ENCODE measurements at places on chromosomes 4 and X.

GRCh38 chrX:26848511-26848910, 614.6 kb downstream of the PPP4R3C start:
- no peak for DNase-seq

DNA sequence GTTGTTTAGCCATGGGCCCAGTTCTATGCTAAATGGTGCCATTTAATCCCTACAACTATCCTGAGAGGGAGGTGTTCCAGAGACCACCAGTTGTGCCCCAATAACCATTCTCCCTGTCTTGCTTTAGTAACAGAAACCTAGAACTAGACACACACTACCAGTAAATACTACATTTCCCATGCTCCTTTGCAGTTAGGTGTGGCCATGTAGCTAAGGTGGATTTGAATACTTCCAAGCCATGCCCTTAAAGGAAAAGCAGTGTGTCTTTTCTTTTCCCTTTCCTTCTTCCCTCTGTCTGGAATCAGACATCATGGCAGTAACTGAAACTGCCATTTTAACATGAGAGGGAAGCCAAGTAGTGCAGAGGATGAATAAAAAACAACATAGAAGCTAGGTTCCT, 90.9 kb upstream of the TMEM33 start:
- DNase-seq = no peak

GRCh38 chrX:10310511-10310910, 153.7 kb downstream of the CLCN4 start:
- DNase-seq = no peak

GRCh38 chr4:5889002-5889696, 3.7 kb downstream of the CRMP1 start:
- DNase-seq = no peak

- DNase-seq = peak; percentile 20
These were observed 27.6 kb upstream of the INTU start for GRCh38 chr4:127604949-127605709.

DNA sequence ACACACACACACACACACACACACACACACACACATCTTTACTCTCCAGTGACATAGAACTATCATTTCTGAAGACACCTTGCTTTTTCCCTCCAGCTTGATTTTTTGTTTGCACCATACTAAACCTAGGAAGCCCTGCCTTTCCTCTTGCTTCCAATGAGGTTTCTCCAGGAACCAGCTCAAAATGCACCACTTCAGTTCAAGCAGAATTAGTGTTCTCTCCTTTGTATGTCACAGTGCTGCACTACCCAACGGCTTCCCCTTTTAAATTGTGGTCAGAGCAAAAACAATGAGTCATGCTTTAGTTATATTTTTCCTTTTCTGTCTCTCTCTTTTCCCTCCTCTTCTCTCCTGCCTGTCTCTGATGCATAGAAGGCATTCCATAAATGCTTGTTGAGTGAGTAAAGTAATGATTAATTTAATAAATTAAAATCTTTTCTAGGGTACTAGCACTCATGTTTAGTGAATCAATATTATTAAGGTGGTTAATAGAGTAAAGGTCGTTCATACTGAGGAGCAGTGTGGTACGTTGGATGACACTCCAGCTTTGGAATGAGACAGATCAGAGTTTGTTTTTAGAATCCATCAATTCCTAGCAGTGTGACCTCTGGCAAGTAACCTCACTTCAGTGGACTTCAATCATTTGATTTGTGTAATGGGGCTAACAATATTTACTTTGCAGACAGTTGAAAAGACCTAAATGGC, 5.9 kb downstream of the RTL3 start:
- peak; percentile 49 for DNase-seq

- DNase-seq = no peak
These were observed 87.8 kb downstream of the HPGD start for GRCh38 chr4:174434455-174434854.

DNA sequence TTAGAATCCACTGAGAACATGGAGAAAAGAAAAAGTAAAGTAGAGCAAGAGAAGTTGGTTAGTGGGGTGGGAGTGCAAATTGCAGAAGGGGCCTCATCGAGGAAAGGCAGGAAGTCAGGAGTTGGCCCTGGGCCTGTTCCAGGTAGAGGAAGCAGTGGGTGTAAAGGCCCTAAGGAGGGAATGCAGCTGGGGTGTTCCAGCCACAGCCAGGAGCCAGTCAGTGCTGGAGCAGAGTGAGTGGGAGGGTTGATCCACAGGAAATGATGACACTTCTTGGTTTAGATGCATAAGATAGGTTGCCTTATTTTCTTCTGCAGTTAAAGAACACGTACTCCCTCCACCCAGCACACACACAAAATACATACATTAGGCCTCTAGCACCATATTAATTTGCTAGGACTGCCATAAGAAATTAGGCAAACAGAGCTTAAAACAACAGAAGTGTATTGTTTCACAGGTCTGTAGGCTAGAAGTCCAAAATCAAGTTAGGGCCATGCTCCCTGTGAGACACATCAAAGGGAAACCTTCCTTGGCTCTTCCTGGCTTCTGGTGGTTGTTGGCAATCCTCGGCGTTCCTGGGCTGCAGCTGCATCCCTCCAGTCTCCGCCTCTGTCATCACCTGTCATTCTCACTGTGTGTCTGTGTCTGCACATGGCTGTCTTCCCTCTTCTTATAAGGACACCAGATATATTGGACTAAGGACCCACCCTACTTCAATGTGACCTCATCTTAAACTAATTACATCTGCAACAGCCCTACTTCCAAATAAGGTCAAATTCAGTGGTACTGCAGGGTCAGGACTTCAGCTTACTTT, 205.9 kb downstream of the AASDH start:
- DNase-seq = no peak

- DNase-seq = peak; percentile 68
These were observed 6.5 kb downstream of the RPL39 start for GRCh38 chrX:119784747-119785446.

DNA sequence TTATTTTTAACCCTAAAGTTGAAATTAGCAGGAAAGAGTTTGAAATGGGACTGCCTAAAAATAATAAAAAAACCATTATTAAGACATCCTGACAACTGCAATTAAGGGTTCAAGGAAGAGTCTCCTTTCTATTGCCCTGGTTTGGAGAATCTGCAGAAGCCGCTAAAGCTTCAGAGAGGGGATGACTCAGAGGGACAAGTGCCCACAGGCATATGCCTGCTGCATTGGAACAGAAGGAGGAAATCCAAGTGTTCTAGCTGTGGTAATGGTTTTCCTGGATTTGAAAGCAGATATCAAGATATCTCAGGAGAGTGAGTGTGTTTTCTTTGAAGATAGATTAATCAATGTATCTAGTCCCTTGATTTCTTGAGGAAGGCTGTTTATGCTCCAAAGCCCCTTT, 235.1 kb upstream of the TAPT1 start:
- DNase-seq = no peak

DNA sequence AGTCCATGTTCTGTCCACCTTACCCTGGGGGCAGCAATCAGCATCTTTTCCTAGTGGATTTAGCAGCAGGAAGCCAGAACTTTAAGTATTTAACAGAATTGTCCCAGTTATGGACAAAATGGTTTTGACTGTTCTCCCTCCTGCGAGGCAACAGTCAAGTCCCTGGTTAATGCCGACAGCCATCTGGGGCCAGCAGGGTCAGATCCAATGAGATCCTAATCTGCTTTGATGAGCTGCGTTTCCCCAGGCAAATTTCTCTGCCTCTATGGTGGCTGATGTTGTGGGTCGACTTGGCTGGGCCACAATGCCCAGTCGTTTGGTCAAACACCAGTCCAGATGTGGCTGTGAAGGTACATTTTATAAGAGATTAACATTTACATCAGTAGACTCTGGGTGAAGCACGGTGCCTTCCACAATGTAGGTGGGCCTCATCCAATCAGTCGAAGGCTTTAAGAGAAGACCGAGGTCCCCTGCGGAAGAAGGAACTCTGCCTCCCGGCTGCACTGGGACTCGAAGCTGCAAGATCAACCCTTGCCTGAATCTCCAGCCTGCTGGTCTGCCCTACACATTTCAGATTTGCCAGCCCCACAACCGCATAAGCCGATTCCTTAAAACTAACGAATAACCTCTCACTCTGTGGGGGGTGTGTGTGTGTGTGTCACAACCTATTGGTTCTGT, 89.0 kb upstream of the C4orf50 start:
- no peak for DNase-seq

- no peak for DNase-seq
These were observed 1.1 kb upstream of the ETNPPL start for GRCh38 chr4:108763986-108764385.

DNA sequence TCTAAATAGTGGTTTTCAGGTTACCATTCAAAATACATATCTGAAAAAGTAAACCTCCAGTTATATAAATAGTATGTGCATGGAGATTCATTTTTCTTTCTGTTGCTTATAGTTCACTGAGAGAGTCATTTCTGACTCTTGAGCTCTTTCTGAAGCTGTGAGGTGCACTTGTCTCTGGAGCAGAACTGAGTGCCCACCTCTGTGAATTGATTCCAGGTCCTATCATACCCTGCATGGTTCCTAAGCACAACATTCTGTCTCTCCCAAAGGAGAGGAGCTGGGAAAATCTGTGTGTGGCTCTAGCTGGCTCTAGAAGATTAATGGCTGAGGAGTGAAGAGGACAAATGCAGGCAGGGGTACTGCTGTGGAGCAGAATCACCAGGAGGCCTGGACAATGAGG, 161.6 kb upstream of the HCCS start:
- no peak for DNase-seq

DNA sequence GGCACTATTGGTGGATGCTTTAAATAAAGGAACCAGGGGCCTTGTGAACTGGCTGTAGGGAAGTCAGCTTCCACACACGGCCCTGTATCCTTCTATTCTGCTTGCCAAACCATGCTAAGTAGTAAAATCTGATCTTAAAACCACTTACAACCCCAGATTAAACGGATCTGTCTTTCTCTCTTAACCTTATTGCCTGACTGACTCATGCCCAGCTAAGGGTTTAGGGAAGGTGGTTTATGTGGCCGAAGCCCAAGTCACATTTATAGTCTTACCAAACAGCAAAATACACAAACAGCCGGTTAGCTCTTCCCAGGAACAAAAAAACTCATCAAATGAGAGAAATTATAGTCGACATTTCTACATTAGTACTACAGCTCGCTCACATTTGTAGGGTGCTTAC, 988.4 kb upstream of the TENM3 start:
- no peak for DNase-seq

GRCh38 chr4:113837397-113837796, 75.9 kb upstream of the CAMK2D start:
- peak; percentile 40 for DNase-seq

DNA sequence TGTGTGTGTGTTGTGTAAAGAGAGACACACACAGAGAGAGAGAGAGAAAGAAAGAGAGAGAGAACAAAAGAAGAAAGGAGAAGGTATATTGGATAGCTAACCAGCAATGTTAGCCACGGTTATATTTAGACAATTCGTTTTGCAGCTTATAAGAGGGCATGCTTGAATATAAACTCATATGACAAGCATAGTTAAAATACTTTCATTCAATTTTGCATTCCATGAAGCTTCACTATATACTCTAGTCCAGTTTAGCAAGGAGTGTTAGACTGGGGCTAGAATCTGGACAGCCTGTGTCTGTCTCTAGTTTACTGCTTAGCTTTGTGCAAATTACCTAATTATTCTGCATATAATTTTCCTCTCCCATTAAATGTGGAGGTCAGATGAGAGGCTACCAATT, 525.9 kb upstream of the ZFP42 start:
- no peak for DNase-seq

DNA sequence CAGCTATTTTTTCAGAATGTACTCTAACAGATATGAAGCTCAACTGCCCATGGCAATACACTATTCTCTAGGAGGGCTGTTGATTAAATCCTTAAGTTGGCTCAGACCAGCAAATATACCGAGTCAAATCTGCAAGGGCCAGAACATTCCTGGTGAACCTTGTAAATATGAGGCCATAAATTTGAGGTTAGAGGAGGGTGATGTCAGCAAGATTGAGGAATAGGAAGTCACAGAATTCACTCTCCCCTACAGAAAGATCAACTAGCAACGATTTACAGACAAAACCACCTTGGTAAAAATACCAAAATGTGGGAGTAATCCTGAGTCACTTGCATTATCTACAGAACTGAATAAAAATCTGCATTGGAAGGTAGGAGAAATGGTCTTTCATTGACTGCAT, 399.3 kb downstream of the GPM6A start:
- DNase-seq = no peak

- no peak for DNase-seq
These were observed 282.2 kb downstream of the GUCY2F start for GRCh38 chrX:109199726-109200125.

- no peak for DNase-seq
These were observed 140.6 kb downstream of the DCTD start for GRCh38 chr4:182776376-182777105.

DNA sequence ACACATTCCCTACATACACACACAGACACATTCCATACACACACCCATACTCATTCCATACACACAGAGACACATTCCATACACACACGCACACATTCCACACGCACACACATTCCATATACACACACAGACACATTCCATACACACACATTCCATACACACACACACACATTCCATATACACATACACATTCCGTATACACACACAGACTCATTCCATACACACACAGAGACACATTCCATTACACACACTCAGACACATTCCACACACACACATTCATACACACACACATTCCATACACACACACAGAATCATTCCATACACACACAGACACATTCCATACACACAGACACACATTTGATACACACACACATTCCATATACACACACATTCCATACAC, 15.2 kb downstream of the LINC00632 start:
- no peak for DNase-seq

All from activated CD4-positive, alpha-beta T cell treated with anti-CD3 and anti-CD28 coated beads, Interleukin-2, Interleukin-6, amounts not matched to agents 100 ng/mL and 50 ng/mL, durations not matched to agents 16 hours and 8 hours (primary cell).